Hair follicle dermal papilla cell (primary cell): ENCODE measurements at places on chromosomes 4 and X. TPM values are rescaled to one million over a fixed set of nuclear protein-coding genes. Genes with fewer than 3 reads are reported as not detected.

The LSM6 gene
- 15.9 and 19.1 TPM in 2 replicates for total RNA-seq

The PWWP3B gene
- under 0.01 TPM in 1 of 2 replicates, not detected in the other for total RNA-seq

The TCP11X2 gene
- 0.16 TPM in 1 of 2 replicates, not detected in the other for total RNA-seq

The SLC6A8 gene
- 5.6 and 8.0 TPM in 2 replicates for total RNA-seq

The NR0B1 gene
- 0.81 TPM in 1 of 2 replicates, not detected in the other for total RNA-seq

The ESX1 gene
- total RNA-seq, result not detected in 2 replicates

The GLOD5 gene
- not detected in 2 replicates for total RNA-seq

The UGT2B7 gene
- total RNA-seq, result 0.36 TPM in 1 of 2 replicates, not detected in the other

The CFAP47 gene
- total RNA-seq, result not detected in 2 replicates

The COX18 gene
- total RNA-seq, result 28.9 and 32.4 TPM in 2 replicates

The PLP1 gene
- 0.97 and 1.9 TPM in 2 replicates for total RNA-seq

The SLC9A7 gene
- total RNA-seq, result 72.3 and 76.9 TPM in 2 replicates

The ITIH6 gene
- not detected in 2 replicates for total RNA-seq

The TLR2 gene
- total RNA-seq, result 1.1 and 2.6 TPM in 2 replicates

The SSX3 gene
- not detected in 2 replicates for total RNA-seq

The CLCN4 gene
- total RNA-seq, result 5.0 and 5.7 TPM in 2 replicates

The FAT1 gene
- 279 and 334 TPM in 2 replicates for total RNA-seq
